NCI-H2029 (cell line): ENCODE measurements at places on chromosomes 7 and 10.

DNA sequence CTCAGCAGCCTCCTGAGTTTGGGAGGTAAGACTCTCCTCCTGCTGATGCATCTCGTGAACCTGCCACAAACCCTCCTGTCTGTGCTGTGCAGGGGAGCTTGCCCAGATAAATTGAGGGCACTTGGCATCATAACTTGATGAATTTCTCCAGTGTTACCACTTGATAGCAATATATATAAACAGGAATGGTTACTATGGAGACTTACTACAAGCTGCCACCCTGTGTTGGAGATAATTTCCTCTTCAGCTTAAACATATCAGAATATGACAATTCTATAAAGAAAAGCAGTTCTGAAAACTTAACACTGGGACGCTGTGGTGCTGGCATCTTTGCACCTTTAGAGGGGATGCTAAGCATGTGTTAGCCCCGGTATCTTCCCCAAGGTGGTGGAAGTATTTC, 14.9 kb downstream of the PFKFB3 start:
- no peak for DNase-seq

DNA sequence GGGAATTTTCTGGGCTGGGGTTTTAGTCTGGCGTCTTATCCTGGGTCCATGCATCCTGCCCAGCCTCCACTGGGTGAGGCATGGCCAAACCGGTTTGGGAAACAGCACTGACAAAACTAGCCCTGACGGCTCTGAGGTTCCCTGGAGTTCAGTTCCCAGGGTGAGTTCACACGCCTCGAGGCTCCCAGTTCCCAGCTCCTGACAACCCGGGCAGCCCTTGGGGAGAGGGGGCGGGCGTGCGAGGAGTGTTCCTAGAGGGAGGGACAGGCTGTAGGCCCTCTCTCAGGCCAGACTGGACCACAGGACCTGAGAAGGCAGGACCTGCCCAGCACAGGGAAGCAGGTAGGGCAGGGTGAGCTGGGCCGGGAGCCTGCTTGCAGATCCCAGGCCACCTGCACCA, 82.3 kb upstream of the PPIF start:
- no peak for DNase-seq

GRCh38 chr10:77080361-77081027, 557.1 kb downstream of the KCNMA1 start:
- no peak for DNase-seq

- DNase-seq = no peak
Observed at GRCh38 chr10:5540891-5541290, 16.1 kb downstream of the CALML3 start.

GRCh38 chr10:127470911-127471310, 78.2 kb upstream of the NPS start:
- DNase-seq = no peak
